Ovary (tissue), 10 donors: ENCODE measurements at places on chromosomes 2 and 18. TPM values are rescaled to one million over a fixed set of nuclear protein-coding genes. Genes with fewer than 3 reads are reported as not detected.

Gene PPP4R3B
- total RNA-seq, result 57.7 TPM

Gene CMPK2
- total RNA-seq, result 4.7 TPM

Gene DBI
- 49.8 TPM for total RNA-seq

Gene FSHR
- 1.8 TPM for total RNA-seq

Gene TCF23
- total RNA-seq, result 8.4 TPM

Gene ANKRD53
- total RNA-seq, result 3.7 TPM

Gene ACMSD
- not detected for total RNA-seq

Gene WDFY1
- total RNA-seq, result 35.9 TPM

Gene LYPD6
- 3.2 TPM for total RNA-seq

Gene GKN2
- not detected for total RNA-seq

Gene SRD5A2
- not detected for total RNA-seq

- no peaks in the 10 kb centered on the region for H3K27me3 ChIP-seq
- no peaks in the 10 kb centered on the region for H3K4me1 ChIP-seq
- H3K4me3 ChIP-seq, result no peak overlapping the region
- no peaks in the 10 kb centered on the region for H3K36me3 ChIP-seq
- no peak overlapping the region for H3K27ac ChIP-seq
Observed at GRCh38 chr2:234620018-234620417, 123.1 kb upstream of the ARL4C start.

DNA sequence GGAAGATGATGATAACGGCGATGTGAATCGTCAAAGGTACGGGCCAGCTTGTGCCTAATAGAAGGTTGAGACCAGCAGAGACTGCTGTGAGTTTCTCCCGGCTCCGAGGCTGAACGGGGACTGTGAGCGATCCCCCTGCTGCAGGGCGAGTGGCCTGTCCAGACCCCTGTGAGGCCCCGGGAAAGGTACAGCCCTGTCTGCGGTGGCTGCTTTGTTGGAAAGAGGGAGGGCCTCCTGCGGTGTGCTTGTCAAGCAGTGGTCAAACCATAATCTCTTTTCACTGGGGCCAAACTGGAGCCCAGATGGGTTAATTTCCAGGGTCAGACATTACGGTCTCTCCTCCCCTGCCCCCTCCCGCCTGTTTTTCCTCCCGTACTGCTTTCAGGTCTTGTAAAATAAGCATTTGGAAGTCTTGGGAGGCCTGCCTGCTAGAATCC lies 3.0 kb downstream of the FZD7 start:
- H3K36me3 ChIP-seq, result no peaks in the 10 kb centered on the region

DNA sequence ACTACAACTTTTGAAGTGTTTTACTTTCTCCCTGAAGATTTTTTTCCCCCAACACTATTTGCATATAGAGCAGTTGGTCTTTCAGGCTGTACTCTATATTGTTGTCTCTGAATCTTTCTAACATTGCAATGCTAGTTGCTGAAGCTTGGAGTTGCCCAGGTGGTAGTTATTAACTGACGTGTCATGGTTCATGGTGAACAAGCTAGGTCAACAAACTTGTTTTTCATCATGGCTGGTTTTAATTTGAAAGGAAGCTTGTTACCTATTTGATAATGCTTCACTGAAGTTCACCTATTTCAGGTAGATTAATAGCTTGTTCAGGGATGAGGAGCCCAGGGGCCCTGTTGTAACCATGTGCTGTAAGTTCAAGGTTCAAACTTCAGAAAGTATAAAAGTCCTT lies 158.8 kb upstream of the ZEB2 start:
- H3K36me3 ChIP-seq, result no peaks in the 10 kb centered on the region
- no peak overlapping the region for H3K4me3 ChIP-seq
- no peak for DNase-seq
- H3K27ac ChIP-seq, result no peak overlapping the region

GRCh38 chr2:45675263-45675812 lies 23.9 kb downstream of the PRKCE start:
- no peak overlapping the region for H3K4me3 ChIP-seq
- no peak overlapping the region for H3K27ac ChIP-seq
- no peaks in the 10 kb centered on the region for H3K36me3 ChIP-seq

DNA sequence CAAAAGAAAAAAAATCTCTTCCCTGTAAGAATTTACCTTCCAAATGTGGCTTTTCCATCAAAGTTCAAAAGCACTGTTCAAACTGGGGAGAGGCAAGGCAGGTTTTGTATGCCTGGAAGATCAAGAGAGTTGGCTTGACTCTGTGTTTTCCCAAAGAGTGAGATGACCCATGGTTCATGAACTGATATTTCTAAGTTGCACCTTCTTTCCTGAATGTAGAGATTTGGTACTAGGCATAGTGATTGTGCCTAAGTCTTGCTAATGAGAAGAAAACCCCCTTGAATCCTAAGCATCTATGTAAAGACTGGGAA lies 23.4 kb upstream of the LPIN1 start:
- no peaks in the 10 kb centered on the region for H3K4me1 ChIP-seq
- no peak for DNase-seq
- H3K4me3 ChIP-seq, result no peak overlapping the region
- no peaks in the 10 kb centered on the region for H3K36me3 ChIP-seq

- no peak overlapping the region for H3K4me3 ChIP-seq
- H3K36me3 ChIP-seq, result no peaks in the 10 kb centered on the region
- H3K27me3 ChIP-seq, result no peaks in the 10 kb centered on the region
- H3K4me1 ChIP-seq, result no peaks in the 10 kb centered on the region
- DNase-seq, result no peak
Observed at GRCh38 chr2:222355860-222356259, 57.1 kb upstream of the PAX3 start.

DNA sequence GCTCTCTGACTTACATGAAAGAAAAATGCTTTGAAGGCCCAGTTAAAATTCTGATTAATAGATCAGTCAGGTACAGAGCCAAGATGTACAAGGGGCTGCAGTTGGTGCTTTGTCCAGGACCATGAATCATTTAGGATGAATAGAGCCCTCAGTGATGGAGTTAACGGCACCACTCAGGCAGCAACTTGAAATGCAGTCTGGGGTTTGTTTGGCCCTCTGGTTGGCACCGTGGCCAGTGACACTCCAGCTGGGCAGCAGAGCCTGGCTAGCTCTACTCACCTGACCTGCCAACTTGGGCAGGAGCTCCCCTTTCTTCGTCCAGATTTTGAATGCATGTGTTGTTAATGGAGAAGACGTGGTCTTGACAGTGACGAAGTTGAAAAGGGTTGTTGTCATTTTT lies 493.0 kb upstream of the ACVR2A start:
- no peak overlapping the region for H3K4me3 ChIP-seq
- H3K4me1 ChIP-seq, result no peaks in the 10 kb centered on the region
- no peak overlapping the region for H3K27ac ChIP-seq
- no peaks in the 10 kb centered on the region for H3K27me3 ChIP-seq
- H3K36me3 ChIP-seq, result no peaks in the 10 kb centered on the region
- no peak for DNase-seq

DNA sequence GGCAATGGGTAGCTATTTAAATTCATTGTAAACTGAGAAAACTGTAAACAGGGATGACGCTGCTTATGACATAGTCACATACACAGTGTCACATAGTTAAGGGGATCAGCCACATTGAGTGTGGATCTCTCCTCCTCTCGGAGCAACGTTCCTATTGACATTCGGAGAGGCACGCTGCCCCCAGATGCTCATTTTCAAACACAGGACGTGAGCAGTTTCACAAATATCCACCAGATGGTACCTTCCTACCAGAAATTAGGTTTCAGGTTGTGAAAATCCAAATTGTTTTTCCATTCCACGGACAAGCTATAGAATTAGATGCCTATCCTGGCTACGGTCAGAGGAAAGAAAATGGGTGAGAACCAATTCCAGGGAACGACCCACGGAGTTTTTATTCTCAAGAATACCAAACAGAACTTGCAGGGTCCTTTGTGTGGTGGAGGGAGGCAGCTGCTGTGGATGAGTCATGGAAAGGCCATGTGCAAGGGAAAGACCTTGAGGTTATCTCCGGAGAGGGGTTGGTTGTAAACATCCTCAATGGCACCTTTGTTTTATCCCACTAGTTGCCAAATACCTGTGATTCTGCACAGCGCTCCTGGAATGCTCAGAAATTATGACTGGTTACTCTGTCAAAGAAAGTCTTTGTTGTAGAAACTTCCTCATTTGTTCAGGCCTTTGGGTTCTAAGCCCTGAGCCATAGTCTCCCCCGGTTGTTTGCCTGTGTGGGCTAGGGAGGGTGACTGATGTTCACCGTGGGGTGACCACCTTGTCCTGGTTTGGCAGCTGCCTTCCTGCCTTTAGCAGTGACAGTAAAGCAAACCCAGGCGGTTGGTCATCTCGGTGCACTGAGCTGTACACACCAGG lies 88.0 kb downstream of the ACTR3 start:
- H3K4me1 ChIP-seq, result peaks cover 4% of the 10 kb centered on the region
- H3K36me3 ChIP-seq, result no peaks in the 10 kb centered on the region
- H3K27ac ChIP-seq, result no peak overlapping the region
- DNase-seq, result no peak
- H3K27me3 ChIP-seq, result no peaks in the 10 kb centered on the region

DNA sequence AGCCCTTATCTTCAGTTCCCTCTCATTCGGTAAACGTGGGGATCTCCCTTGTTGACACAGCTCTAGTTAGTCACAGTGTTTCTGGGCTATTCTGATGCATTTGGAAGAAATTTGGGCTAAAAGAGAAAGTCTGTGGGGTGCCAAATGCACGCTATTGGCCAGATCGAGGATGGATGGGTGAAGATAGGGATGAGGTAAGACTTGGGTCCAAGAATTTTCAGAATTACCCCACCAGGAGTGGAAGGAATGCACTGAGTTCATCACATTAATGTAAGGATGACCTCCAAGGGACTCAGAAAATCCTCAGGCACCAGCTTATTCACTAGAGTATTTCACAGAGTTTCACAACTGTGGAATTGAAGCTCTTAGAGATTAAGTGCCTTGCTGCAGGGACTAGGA lies 49.3 kb downstream of the NRP2 start:
- no peaks in the 10 kb centered on the region for H3K27me3 ChIP-seq
- H3K4me3 ChIP-seq, result no peak overlapping the region

DNA sequence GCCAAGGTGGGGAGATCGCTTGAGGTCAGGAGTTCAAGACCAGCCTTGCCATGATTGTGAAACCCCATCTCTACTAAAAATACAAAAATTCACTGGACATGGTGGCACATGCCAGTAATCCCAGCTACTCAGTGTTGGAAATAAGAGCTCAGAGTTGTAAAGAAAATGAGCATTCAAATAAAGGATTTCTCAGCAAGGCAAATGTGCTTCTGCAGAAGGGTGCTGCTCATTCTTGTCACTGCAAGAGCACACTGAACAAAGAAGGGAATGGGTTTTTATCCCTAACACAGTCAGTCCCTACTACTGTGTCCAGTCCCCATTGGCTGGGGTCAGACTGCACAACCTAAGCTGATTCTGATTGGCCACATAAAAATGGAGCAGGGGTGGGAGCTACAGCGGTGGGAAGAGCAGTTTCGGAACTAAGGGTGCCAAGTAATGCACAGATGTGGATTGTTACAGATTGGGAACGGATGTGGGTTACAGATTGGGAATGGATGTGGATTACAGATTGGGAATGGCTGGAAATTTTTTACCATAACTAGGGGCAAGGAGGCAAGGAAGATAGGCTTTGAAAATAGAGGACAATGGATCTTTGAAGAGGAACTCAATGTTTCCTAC lies 31.1 kb upstream of the TRAPPC8 start:
- no peaks in the 10 kb centered on the region for H3K36me3 ChIP-seq
- no peak overlapping the region for H3K4me3 ChIP-seq
- H3K27ac ChIP-seq, result no peak overlapping the region
- DNase-seq, result no peak
- no peaks in the 10 kb centered on the region for H3K27me3 ChIP-seq

DNA sequence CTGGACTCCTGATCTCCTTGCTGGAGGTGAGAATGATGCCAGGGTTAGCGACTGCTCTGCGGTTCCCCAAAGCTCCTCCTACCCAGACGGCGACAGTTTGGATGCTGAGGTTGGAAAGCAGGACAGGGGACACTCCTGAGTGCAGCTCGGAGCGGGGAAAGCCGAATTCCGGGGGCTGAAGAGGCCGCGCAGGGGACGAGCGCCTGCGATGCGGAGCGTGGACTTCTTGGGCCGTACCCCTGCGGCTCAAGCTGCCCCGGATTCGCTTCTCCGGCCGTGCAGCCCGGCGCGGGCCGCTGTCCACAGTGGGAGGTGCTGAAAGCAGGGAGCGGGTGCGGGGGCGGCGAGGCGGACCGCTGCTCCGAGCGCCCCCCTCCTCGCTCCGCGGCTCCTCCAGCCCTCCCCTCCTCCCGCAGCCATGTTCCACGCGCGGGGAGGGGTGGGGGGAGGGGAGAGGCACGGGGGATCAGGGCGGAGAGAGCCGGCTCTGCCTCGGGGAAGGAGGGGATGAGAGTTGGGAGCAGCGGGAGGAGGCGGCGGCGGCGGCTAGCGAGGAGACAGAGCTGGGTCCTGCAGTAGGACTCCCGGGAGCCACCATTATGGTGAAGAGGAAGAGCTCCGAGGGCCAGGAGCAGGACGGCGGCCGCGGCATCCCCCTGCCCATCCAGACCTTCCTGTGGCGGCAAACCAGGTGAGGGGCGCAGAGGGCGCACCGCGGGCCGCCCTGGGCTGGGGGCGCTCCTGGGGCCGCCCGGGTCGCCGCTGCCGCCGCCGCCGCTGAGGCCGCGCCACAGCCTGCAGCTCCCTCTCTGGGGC lies at the start of gene UNC80:
UNC80 (plus strand) TSS at position 359 of the 816 bp plus-strand sequence; CDS start at position 600, 241 bp downstream.
- peak; percentile 89 for DNase-seq
- H3K36me3 ChIP-seq, result no peaks in the 10 kb centered on the region
- H3K27me3 ChIP-seq, result no peaks in the 10 kb centered on the region
- no peak within 1 kb of the TSS for H3K27ac ChIP-seq

GRCh38 chr18:78126536-78126935 lies 853.1 kb upstream of the SALL3 start:
- no peaks in the 10 kb centered on the region for H3K36me3 ChIP-seq
- no peaks in the 10 kb centered on the region for H3K27me3 ChIP-seq
- no peaks in the 10 kb centered on the region for H3K4me1 ChIP-seq
- H3K4me3 ChIP-seq, result no peak overlapping the region

DNA sequence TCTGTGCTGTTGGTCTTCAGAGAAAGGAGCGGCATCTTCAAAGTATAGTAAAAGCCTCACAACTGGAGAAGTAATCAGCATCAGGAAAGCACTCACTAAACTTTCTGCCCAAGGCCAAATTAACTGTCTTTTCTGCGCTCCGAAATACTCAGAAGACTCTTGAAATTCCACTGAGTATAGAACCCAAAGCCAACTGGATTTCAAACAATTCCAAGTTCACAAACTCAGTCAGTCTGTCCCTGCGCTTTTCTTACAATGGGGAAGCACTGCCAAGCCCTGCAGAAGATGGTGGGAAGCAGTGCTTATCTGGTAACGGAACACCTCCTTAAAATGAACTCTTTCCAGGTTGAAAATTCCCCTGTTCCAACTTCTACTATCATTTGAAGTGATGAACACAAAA lies 193.5 kb downstream of the NCKAP5 start:
- no peaks in the 10 kb centered on the region for H3K27me3 ChIP-seq
- DNase-seq, result no peak
- H3K4me1 ChIP-seq, result no peaks in the 10 kb centered on the region
- no peak overlapping the region for H3K27ac ChIP-seq
- H3K36me3 ChIP-seq, result no peaks in the 10 kb centered on the region

DNA sequence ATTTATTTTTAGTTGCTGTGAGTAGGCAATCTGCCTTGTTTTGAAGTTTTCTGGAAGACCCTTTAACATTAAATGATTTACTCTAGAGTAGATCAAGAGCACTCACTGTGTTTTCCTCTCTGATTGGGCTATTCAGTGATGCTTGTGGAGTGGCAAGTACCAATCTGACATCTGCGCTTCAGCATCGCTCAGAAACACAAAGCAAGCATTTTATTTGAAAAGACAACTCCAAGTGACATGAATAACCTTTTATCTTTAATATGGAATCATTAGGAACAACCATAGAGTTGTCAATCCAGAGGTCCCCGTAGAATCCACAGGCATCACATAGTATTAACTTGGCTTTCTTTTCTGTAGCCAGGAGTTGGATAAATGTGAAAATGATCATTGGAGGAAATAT lies 114.7 kb downstream of the CPS1 start:
- H3K4me3 ChIP-seq, result no peak overlapping the region
- DNase-seq, result no peak
- no peaks in the 10 kb centered on the region for H3K27me3 ChIP-seq
- H3K36me3 ChIP-seq, result no peaks in the 10 kb centered on the region
